NCI-H1436 (cell line): ENCODE measurements at places on chromosomes 5 and 9.

GRCh38 chr5:53067641-53068040, 41.9 kb downstream of the MOCS2 start:
- DNase-seq, result no peak

- DNase-seq, result no peak
Observed at GRCh38 chr5:169964246-169964645, 16.0 kb downstream of the INSYN2B start.

- no peak for DNase-seq
Observed at GRCh38 chr9:99235926-99236634, 14.0 kb downstream of the SEC61B start.

- no peak for DNase-seq
Observed at GRCh38 chr9:125752070-125752628, 5.0 kb downstream of the PBX3 start.

DNA sequence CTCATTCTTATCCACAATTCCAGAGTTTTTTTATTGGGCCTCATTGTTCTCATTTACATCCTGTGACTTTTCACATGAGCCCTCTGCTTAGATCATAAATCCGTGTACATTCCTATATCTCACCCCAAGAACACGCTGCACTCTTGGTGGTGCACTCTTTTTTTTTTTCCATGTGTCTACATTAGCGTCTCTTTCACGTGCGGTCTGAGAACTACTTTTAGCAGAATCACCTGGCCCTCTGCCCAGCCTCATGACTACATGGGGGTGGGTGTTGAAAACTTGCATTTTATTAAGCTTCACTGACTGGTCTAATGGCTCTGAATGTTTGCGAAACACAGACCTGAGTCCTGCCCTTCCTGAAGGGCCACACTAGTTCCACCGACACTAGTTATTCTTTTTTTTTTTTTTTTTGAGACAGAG, 18.6 kb downstream of the C9orf57 start:
- DNase-seq, result no peak

GRCh38 chr5:34037726-34038125, 5.3 kb downstream of the C1QTNF3 start:
- no peak for DNase-seq

DNA sequence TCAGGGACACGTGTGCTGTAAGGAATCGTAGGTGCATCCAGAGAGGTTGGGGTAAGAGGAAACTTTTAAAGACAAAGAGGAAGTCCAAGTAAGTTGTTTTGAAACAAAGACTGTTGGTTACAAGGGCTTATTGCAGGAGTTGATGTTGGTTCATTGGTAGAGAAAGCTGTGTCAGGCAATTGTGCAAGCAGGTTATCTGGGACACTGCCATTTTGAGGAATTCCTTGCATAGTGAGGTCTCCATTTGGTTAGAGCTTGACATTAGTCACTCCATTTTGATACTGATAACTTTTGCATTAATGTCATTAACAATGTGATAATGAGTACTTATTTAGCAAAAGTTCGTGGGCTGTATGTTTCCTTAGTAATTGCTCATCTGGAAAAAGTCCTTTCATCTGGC, 24.9 kb downstream of the CNOT6 start:
- DNase-seq, result no peak

- no peak for DNase-seq
Observed at GRCh38 chr9:20488691-20489090, 133.6 kb downstream of the MLLT3 start.

- DNase-seq, result no peak
Observed at GRCh38 chr5:44933686-44934085, 124.9 kb downstream of the MRPS30 start.

DNA sequence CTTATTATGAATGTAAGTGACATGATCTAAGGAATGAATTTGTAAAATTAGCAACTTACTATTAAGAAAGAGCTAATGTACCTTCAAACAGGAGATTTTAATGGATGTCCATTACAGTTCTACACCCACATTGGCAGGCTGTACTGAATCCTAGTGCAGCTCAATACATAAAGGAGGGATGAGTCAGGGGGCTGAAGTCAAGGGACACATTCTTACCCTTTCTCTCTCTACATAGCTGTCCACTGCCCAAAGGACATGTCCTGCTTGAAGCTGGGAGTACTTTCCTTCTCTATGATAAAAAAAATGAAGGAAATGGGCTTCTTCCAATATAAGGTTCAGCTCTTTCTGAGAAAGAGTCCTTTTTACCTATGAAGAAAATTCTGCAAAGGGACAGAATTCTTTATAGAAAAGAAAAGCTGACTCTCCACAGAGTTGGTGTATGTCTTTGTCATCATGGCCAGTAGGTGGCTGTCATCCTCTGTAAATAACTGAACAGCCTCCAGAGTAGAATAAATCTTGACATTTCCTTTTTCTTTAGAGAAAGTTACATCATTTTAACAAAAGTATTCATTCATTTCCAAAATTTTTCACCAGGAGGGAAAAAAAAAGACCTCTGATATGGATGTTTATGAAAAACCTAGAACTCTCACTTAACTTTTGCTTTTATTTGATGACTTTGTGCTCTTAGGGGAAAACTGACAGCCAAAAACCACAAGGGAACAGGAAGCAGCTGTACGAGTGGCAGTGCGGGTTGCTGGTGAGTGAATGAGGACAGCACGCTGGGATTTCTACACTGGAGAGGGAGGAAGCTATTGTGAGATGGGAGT, 13.1 kb upstream of the IFNA14 start:
- DNase-seq, result no peak

DNA sequence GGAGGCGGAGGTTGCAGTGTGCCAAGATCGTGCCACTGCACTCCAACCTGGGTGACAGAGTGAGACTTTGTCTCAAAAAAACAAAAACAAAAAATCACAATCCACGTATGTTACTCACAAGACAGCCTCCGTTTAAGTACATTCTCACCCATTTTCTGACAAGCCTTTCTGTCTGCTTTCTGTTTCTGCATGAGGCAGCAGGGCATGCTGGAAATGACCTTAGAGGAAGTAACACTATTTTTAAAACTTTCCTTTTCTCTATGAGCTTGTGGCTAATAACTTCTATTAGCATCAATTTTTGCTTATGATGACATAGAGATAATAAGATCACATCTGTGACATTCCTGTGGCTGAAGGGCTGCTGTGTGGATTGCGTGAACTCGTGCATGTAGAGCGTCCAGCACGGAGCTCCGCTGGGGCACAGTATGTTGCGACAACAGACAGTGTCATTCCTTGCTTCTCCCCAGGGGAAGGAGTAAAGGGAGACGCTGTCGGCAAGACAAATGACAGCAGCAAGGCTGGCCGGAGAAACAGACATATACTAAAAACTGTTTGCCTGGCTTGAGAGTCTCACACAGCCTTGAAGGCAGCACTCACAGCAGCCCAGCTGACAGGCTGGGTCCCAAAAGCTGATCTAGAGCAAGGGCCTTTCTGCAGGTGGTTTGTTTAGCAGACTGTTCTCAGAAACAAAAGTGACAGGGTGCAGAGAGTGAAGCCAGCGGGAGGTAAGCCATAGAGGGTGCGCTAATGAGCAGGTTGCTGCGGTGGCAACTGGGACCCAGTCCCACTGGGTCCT, 1.6 kb downstream of the BTNL3 start:
- DNase-seq, result no peak

DNA sequence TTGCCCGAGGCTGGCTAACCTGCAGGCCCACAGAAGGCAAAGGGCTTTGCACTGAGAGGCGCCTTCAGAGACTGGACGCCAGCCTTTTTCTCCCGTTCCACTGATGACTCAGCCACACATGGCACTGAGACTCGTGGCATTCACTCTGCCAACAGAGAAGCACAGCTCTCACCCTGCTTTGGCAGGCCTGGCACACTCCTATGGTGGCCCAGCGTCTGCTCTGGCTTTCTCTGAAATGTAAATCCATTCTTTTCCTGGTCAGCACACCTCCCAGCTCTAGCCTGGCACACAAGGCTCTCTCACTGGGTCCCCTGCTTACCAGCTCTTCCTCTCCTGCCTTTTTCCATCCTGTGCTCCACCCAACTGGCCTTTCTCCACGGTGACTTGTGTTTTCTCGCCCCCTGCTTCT, 5.9 kb upstream of the MELK start:
- no peak for DNase-seq

DNA sequence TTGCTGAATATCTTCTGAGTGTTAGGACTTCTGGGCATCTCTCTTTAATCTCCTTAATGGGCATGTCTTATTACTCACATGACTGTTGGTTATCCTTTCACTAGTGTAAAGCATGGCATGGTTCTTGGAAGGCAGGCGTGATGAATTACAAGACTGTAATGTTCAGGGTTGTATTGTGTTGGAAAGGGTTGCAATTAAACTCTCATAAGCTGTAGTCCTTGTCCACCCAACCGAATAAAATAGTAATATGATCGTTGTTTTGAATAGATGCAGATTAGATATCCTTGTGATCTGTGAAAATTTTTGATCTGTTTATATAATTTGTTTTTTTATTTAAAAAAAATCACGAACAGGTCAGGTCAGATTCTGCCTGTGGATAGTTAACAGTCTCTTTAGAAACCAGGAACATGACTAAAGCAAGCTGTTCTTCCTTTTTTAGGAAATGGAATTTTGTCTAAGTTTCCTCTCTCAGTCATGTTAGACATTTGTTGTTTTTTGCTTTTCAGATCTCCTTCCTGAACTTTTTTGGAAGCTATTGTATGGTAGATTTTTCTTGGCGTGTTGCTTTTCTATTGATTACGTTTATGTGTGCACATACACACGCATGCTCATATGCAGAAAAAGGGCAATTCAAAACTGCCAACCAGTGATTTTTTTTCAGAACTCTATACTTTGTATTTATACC, 121.8 kb downstream of the ARHGEF28 start:
- DNase-seq, result no peak

DNA sequence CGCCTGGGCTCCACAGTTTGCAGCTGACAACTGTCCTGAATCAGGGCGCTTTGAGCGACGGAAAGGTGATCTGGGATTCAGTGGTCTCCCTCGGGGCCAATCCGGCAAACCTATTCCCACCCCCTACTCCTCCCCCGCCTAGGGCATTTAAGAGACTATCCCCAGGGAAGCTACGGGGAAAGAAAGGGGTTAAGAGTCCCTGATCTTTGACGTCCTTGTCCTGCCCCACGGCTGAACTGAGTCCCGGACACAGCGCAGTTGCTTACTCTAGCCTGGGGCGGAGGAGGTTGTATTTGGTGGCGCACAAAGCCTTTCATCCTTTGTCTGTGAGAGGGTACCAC, 3.4 kb downstream of the RORB start:
- no peak for DNase-seq

DNA sequence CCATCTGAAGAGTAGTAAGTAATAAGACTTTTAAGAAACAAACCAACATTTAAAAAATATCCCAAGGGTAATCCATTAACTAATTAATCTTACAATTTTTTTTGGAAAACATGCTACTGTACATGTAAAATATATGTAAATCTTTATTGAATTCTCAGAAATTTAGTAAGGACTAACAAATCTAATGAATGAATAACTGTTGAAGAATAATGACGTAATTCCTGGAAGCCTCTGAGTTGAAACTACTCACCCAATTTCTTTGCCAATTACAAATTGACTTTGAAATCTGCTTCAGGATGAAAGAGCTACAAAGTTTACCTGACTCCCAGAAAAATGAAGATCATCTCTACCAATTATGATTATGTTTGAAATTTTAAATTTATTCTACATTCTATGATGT, 21.1 kb downstream of the FBN2 start:
- no peak for DNase-seq

DNA sequence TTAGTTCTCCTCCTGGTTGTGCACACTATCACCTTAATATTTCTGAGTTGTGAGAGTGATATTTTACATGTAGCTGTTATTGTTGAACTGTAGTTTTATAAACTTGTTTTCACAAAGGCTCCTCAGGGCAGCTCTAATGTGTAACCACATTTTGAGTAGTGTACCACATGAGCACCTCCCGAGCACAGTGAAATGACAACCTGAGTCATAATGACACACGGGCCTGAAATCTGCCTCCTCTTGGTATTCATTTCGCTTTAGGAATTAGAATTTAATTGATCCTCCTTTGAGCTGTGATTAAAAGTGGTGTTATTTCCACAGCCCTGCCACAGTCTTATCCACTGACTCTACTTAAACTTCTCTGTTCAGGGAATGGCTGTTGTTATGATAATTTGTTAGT, 7.9 kb downstream of the MTRR start:
- DNase-seq, result no peak

- peak; percentile 93 for DNase-seq
Observed at GRCh38 chr5:14200312-14200990, 57.3 kb downstream of the TRIO start.

DNA sequence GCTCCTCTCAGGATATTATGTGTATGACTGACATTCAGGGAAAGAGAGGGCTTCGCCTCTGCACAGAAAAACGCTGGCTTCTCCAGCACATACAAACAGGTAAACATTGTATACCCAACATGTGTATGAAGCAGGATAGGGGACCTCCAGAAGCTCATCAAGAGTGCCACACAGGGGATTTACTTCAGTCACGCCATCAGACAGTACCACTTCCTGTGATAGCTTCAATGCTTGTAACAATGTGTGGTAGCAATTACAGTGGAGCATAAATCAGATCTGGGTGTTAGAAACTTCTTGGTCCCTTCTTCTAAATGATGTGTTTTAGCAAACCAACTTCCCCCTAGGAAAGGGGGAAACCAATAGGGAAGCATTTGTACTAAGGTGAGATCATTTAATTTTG, 160.8 kb downstream of the TSSK1B start:
- DNase-seq, result no peak

- no peak for DNase-seq
Observed at GRCh38 chr9:74497748-74498620, 849 bp downstream of the RORB start.

DNA sequence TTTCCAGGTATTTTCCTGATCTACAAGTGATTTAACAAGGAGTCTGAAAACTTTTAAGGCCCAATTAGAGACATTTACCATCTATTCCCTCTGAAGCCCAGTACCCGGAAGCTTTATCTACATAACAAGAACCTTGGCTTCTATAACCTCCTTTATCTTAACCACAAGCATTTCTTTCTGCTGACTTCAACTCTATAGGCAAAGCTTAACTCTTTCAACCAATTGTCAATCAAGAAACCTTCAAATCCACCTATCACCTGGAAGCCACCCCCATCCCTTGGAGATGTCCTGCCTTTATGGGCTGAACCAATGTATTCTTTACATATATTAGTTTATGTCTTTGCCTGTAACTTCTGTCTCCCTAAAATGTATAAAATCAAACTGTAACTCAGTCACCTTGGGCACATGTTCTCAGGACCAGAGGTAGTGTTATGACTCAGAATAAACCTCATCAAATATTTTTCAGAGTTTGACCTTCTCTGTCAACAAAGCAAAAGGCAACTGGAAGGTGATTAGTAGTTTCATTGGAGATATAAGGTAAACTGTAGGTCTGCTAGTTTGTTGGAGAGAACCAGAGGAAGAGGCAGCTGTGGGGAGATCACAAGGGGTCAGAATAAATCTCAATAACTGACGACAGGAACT, 13.0 kb upstream of the RIMOC1 start:
- DNase-seq, result no peak

GRCh38 chr5:149254506-149254905, 17.2 kb upstream of the AFAP1L1 start:
- no peak for DNase-seq
